NCI-H1417 treated with DMSO at 0.1 percent for 48 hours (cell line): ENCODE measurements at places on chromosomes 1 and 21.
A peak's percentile ranks its signal among the peaks of the same experiment; 100 is the strongest.

- no peak for DNase-seq
Observed at GRCh38 chr1:226953175-226953800, 13.2 kb downstream of the COQ8A start.

DNA sequence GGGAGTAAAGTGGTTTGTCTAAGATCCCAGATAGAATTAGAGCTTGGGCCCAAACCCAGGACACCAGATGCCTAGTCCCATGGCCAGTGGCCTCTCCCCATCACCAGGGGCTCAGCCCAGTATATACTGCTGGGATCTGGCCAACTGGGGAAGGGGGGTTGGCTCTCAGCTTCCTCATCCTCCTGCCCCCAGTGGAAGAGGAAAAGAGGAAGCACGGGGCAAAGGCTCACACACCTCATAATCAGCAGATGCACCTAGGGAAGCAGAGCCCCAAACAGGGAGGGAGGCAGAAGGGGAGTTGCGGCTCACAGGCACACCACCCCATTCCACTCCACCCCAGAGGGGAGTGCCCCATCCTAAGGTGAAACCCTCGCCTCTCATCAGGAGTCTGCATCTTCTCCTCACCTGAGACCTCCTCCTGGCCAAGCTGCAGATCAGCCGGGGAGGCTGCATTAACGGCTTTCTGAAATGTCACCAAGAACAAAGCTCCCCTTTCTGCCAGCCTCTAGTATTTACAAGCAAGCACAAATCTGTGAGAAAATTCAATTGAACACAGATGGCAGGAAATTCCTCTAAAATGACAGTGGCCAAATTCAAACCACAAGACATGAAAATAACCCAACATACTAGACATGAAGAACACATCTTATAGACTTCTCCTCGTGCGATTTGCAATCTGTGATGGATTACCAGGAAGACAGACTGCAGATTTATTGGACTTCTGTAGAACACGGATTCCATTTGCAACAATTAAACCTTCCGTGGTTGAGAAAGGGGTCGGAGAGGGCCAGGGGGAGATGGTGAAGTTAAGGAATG, 82.8 kb downstream of the GLIS1 start:
- DNase-seq = no peak

DNA sequence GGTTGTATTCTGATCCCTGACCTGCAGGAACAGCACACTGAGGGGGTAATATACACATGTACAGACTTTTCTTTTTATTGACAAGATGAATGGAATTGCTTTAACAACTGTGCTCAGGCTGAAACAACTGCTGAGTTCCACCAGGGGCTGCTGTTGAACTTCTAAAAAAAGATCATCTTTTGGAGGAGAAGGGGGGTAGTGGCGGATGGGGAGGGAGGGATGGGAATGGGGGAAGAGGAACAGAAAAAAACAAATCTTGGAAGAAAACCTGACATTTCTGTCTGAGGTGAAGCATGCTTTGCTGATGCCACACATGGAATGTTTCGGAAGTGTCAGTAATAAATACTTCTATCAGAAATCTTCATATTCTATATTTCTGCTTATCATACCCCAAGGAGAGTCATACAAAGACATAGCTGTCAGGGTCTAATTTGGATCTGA, 75.0 kb downstream of the RWDD3 start:
- DNase-seq = peak; percentile 39

- DNase-seq = no peak
Observed at GRCh38 chr1:23979387-23979880, 693 bp downstream of the SRSF10 start.

DNA sequence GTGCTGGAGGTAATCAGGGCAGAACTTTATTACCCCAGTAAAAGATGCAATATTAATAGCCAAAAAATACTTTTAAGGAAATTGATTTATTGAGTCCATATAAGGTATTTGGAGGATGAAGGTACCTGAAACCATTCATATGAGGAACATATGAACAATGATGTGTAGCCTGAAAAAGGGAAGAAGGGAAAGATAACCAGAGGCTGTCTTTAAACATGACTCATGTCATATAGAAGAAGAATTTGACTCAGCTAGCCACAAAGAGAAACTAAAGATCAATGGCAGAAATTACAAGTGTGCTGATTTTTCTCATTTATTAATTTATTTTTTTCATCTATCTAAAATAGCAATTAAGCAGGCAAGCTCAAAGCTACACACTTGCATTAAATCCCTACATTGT, 136.2 kb upstream of the DUSP10 start:
- DNase-seq = no peak

GRCh38 chr1:227921461-227922185, 26.1 kb downstream of the WNT9A start:
- DNase-seq = no peak

DNA sequence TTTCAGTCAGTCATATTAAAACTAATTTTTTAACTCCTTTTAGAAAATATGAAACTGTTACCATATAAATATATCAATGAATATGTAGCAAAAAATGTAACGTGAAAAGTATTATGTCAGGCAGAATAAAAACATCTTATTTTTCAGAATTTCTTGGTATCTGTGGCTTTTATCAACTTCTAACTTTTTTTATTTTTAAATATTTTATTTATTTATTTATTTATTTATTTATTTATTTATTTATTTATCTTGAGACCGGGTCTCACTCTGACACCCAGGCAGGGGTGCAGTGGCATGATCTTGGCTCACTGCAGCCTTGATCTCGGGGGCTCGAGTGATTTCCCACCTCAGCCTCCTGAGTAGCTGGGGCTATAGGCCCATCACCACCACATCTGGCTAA, 87.6 kb downstream of the C21orf91 start:
- no peak for DNase-seq

DNA sequence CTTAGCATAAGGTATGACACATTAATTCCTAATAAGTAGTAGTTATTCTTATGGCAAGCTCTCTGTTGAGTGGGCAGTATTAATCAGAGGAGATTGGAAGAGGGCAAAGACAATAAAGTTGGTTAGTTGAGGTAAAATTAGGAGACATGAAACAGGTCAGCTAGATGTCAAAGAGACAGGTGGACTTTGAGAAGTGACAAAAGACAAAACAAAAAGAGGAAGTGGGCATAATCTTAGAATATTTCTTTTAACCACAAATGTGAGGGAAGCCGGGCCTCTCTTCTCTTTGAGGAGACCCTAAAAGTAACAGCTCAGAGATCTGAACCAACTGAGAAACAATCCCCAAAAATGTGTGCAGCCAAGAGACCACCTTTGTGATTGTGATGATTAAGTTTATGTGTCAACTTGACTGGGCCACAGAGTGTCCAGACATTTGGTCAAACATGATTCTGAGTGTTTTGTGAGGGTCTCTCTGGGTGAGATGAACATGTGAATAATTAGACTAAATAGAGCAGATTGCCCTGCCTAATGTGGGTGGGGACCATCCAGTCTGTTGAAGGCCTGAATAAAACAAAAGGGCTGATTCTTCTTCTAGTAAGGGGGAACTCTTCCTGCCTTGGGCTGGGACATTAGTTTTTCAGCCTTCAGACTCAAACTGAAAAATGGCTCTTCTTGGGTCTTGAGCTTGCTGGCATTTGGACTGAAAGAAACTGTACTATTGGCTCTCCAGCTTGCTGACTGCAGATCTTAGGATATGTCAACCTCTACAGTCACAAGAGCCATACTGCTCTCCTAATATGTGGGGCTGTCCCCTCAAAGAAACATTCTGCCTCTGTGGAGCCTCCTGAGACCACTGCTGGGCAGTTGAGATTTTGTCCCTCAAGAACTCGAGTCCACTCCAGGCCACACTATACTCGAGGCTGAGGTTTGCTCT, 40.0 kb downstream of the FCRL5 start:
- DNase-seq = no peak

GRCh38 chr1:227729144-227729880, 5.8 kb downstream of the JMJD4 start:
- DNase-seq = no peak

GRCh38 chr1:178345238-178345637, 151.5 kb downstream of the CLEC20A start:
- no peak for DNase-seq

DNA sequence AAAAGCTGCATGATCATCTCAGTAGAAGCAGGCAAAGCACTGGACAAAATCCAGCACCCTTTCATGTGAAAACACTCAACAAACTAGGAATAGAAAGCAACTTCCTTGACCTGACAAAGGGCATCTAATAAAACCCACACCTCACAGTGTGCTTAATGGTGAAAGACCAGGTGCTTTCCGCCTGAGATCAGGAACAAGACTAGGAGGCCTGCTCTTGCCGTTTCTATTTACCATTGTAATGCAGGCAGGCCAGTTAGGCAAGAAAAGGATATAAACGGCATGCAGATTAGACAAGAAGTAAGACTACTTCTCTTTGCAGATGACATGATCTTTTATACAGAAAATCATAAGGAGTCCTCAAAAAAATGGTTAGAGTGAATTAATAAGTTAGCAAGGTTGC, 37.2 kb downstream of the SLC37A1 start:
- no peak for DNase-seq

DNA sequence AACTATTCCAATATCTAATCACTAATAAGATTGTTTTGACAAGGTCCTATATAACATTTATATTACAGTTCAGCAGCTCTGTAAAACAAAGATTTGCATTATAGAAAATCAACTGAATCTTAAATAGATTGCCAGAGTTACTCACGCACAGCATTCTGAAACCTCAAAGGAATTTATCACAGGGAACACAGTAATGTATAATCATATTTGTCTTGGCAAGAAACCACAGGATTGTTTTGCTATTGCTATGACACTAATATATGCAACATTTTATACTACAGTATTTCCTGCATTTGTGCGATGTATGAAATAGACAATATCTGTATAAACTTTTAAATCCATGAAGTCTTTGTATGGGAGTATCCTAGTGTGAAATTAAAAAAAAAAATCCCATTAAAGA, 101.4 kb downstream of the PLPPR5 start:
- DNase-seq = no peak

DNA sequence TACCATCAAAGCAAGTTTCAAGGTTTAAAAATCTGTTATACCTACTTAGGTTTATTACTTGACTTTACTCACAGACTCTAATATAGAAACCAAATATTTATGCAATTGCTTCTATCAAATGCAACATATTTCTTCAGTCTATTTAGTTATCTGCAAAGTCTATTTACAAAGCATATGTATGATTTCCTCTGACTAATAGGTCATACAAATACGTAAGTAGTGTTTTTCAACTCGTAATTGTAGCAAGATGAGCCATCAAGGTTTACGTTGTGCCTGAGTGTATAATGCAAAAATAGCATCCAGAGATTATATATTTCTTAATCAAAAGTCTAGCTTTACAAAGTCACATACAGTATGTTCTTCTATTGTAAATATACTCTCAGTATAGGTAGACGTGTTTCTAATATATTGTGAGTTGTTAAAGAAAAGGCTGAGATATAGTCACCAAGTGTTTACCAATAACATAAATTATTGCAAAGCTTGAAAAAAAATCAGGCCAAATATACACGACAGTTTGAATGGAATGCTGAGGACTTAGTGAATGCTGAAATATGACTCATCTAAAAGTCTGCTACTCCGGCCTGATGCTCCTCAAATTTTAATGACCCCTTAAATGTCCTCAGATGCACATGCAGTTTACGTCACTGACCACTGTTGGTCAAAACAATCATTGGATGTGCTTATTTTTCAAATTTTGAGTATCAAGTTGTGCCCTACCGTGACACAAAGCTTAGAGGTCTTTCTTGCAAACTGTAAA, 48.4 kb downstream of the ADAMTS5 start:
- no peak for DNase-seq

- DNase-seq = no peak
Observed at GRCh38 chr21:46025113-46025770, 43.7 kb downstream of the COL6A1 start.
